ENCODE measurements at places on chromosomes 12 and 14. TPM values are rescaled to one million over a fixed set of nuclear protein-coding genes. Genes with fewer than 3 reads are reported as not detected.

DNA sequence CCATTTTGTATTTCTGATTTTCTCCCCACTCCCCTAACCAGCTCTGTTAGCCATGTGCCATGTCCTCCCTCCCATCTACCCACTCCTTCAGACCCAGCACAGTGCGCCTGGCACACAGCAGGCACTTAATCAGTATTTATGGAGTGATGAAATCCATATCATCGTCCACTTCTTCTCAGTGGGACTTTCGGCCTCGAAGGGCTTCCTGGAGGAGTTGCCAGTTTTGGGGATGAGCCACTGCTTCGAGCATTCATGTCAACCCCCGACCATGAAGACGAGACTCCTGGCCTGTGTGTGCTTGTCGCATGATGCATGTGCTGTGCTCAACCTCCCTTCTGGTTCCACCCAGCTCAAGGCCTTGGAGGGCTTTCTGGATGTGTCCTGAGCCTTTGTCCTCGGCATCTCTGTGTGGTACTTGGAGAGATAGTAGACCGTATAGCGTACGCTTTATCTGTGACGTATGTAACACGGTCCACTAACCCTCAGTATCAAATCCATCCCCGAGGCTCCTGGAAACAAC, 119.5 kb upstream of the RTL1 start:
- no peak for DNase-seq

- no peak for DNase-seq
These were observed 36.3 kb downstream of the PTHLH start for GRCh38 chr12:27936196-27936595.

- peak; percentile 77 for DNase-seq
These were observed 353.8 kb downstream of the AACS start for GRCh38 chr12:125418902-125419564.

GRCh38 chr12:113903381-113903863, 62.7 kb downstream of the RBM19 start:
- no peak for DNase-seq

- peak; percentile 87 for DNase-seq
These were observed 8.0 kb downstream of the SCNN1A start for GRCh38 chr12:6367065-6367968.

- peak; percentile 50 for DNase-seq
These were observed 1.1 kb downstream of the LIN52 start for GRCh38 chr14:74085828-74086227.

Gene CFAP251
- total RNA-seq, result 4.8 TPM

Gene SSPN
- not detected for total RNA-seq

Gene SIVA1
- 111 TPM for total RNA-seq

Gene KERA
- not detected for total RNA-seq

Gene STYK1
- total RNA-seq, result 0.11 TPM

Gene KLHL33
- total RNA-seq, result 0.09 TPM
